ENCODE measurements at places on chromosomes 16 and 17. TPM values are rescaled to one million over a fixed set of nuclear protein-coding genes. Genes with fewer than 3 reads are reported as not detected.

FBXW10 gene
- polyA plus RNA-seq: 0.08 TPM

ACSM3 gene
- polyA plus RNA-seq: 4.2 TPM

DNA sequence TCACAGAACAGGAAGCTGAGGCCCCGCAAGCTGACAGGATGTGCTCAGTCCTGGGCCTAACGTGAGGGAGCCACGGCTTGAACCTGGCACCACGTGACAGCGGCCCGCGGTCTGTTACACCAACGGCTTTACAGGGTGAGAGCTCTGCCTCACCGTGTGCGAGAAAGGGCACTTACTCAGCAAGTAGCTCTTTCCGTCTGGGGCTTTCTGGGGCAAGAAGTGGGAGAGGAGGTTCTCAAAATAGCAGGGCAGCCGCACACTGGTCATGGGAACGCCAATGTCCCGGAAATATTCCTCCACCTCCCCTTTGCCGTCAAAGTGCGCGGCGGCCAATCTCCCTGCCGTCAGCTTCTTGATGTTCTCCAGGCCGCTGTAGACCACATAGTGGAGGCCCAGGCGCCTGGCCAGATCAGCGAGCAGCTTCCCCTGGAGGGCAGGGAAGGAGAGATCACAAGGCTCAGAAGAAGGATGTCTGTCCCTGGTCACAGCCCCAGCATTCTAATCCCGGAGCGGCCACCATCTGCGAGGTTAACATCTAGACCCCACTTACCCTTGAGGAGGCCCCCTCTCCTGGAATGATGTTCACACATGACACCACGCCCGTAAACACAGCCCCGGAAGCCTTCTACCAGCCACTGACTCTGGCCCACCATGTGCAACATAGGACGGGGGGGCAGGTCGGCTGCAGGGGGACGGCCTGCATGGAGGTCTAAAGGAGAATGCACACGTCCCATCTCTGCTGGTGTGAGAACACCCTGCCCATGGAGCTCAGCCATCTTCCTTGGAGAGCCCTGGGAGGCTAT lies 8.2 kb downstream of the NMRAL1 start:
- peak; percentile 90 for DNase-seq

CALB2 gene
- 0.04 TPM for polyA plus RNA-seq

GRCh38 chr16:54488729-54489128 lies 202.1 kb upstream of the IRX3 start:
- no peak for DNase-seq

DNA sequence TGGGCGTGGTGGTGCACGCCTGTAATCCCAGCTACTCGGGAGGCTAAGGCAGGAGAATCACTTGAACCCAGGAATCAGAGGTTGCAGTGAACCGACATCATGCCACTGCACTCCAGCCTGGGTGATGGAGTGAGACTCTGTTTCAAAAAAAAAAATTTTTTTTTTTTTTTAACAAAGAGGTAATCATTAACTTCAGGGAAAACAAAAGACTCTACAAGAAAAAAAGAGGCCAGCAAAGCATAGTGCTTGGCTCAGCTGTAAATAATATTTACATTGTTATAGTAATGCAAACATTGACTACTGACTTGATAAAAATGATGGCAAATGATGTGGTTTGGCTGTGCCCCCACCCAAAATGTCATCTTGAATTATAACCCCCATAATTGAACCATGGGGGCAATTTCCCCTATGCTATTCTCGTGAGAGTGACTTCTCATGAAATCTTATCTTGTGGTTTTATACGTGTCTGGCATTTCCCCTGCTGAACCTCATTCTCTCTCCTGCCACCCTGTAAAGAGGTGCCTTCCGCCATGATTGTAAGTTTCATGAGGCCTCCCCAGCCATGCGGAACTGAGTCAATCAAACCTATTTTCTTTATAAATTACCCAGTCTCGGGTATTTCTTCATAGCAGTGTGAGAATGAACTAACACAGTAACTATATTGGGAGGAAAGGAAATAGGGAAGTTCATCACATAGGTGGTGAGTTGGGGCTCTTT lies 12.7 kb upstream of the SSTR2 start:
- DNase-seq: no peak

ABCA8 gene
- 1.1 TPM for polyA plus RNA-seq

- no peak for DNase-seq
Measured at GRCh38 chr17:65292430-65292829, 155.3 kb downstream of the RGS9 start.

GRCh38 chr17:82076018-82076784 lies 10.6 kb upstream of the DUS1L start:
- DNase-seq: no peak

KCNH4 gene
- 0.15 TPM for polyA plus RNA-seq

- DNase-seq: no peak
Measured at GRCh38 chr17:46742565-46743270, 75.8 kb downstream of the WNT3 start.

GRCh38 chr17:38667099-38667786 lies 7.5 kb downstream of the EPOP start:
- peak; percentile 84 for DNase-seq

GRCh38 chr17:82153745-82154375 lies 55.8 kb upstream of the FASN start:
- DNase-seq: peak; percentile 95

FBXO39 gene
- 0.26 TPM for polyA plus RNA-seq

DNA sequence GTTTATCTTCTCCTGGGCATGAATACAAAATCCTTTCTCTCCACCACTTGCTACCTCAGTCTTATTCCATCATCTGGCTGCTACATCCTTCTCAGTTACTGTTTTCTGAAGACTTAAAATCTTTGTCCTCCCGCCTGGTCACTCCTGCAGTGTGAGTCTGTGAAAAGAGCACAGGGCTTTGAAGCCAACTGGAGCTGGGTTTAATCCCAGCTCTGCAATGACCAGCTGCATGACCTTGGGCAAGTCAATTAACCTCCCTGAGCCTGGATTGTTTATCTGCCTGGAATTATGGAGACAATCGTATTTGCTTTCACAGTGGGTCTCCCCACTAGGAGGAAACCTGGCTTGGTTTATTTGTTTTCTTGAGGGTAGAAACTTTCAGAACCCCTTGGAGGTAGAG lies 183.2 kb downstream of the GSG1L start:
- DNase-seq: no peak

GINS2 gene
- polyA plus RNA-seq: 1.3 TPM

GRCh38 chr16:15811481-15812400 lies 45.1 kb downstream of the MYH11 start:
- peak; percentile 27 for DNase-seq

PROCA1 gene
- 14.5 TPM for polyA plus RNA-seq

DNA sequence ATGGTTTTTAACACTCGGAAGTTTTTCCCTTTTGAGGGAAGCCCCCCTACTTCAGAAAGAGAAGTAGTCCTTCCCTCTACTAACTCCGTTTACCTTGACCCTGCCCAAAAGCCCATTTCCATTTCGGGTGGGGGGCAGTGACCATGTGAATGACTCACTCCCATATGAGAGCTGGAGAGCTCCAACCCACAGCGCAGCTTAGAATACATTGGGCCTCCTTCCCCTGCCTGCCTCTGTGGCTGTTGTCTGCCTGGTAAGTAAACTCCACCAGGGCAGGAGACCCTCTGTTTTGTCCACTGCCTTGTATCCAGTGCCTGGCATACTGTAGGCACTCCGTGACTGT lies 985 bp downstream of the SGSM2 start:
- DNase-seq: no peak

DNA sequence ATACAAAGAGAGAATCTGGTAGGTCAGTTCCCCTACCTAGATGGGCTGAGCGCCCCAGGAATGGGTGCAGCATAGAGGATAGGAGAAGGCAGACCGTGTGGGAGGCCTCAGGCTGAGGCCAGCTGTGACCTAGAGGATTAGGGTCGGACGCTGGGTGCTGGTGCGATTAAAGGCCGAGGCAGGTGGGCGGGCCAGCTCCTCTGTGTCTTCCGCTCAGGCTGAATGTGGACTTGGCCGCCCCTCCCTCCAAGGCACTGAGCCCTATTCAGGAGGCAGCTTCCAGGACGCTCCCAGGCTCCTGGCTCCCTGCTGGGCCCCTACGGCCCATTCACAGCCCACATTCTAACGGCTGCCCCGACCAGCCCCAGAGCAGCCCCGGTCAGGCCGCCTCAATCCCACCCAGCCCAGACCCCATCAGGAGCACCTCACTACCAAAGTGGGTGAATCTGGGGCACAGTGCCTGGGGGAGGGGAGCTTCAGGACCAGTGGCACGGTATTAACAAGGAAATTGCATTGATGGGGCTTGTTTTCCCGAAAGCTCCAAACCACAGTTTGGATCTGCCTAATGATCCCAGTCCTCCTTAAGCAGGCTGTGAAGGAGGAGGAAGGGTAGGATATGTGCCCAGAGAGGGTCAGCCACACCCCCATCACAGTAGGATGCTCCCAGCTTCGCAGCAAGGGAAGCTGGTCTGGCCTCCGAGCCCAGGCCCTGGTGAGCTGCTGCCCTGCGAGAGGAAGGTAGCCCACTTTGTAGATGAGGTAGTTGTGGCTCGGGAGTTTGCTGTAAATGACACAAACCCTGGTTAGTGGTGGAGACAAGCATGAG lies 14.5 kb downstream of the RHBDL3 start:
- DNase-seq: no peak

GRCh38 chr16:58709333-58709732 lies 24.8 kb upstream of the SLC38A7 start:
- DNase-seq: no peak

- DNase-seq: peak; percentile 88
Measured at GRCh38 chr16:30947859-30948666, 805 bp upstream of the ORAI3 start.

GRCh38 chr16:83539736-83540490 lies 267.9 kb upstream of the HSBP1 start:
- no peak for DNase-seq

GRCh38 chr16:80691111-80691741 lies 113.2 kb downstream of the CDYL2 start:
- no peak for DNase-seq

LGALS9 gene
- polyA plus RNA-seq: 198 TPM

DNA sequence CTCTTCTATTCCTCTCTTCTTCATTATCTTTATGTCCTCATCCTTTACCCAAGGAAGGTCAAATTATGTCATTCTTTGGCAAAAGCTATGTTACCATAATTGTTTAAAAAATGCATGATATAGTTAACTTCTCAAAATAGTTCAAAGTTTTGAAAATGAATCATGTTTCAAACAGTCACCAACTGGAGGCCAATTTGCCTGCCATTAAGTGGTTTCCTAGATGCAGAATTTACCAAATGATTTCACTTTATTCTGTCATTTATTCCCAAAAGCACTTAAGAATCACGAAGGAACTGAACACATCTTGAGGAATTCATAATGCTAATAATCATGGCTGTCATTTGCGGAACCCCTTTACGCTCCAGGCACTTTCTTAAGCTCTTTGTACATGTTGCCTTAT lies 190.9 kb upstream of the CDH11 start:
- no peak for DNase-seq

GRCh38 chr17:27376637-27377547 lies 79.4 kb upstream of the KSR1 start:
- no peak for DNase-seq

- no peak for DNase-seq
Measured at GRCh38 chr17:63830904-63831491, 3.5 kb upstream of the FTSJ3 start.

- DNase-seq: no peak
Measured at GRCh38 chr16:12340151-12340733, 363.7 kb downstream of the SNX29 start.

Measured in spleen (tissue), 13 donors.